HFF-Myc (cell line): ENCODE measurements at places on chromosomes 1 and 21.

GRCh38 chr1:7042322-7043190 is 257.3 kb downstream of the CAMTA1 start:
- peak; percentile 9 for DNase-seq

DNA sequence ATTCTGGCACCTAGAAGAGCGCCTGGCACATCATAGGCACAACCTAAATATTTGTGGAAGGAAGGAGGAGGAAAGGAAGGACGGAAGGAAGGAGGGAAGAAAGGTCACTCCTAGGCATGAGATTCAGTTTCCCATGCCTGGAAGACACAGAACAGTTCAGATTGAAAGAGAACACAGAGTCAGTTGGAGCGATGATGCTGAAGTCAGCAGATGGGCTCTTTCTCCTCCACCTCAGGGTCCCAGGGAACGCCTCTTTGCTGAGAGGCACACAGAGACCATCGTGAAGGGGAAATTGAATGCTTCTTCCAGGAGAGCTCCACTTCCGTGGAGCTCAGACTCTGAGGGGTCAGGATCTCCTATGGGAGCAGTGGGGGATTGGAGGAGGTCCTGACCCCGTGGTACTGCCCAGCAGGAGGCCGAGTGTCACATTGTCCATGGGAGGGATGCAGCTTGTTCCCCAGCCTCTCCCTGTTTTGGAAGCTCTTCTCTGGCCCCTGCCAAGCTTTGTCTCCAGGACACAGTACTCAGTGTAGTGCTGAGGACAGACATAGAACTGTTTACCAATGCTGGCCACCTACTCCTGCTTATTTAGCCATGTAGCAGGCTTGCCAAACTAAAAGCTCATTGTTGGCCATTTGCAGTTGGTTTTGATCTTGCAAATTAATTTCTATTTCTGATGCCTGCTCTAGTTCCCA is 2.4 kb downstream of the MYBPHL start:
- no peak for DNase-seq

DNA sequence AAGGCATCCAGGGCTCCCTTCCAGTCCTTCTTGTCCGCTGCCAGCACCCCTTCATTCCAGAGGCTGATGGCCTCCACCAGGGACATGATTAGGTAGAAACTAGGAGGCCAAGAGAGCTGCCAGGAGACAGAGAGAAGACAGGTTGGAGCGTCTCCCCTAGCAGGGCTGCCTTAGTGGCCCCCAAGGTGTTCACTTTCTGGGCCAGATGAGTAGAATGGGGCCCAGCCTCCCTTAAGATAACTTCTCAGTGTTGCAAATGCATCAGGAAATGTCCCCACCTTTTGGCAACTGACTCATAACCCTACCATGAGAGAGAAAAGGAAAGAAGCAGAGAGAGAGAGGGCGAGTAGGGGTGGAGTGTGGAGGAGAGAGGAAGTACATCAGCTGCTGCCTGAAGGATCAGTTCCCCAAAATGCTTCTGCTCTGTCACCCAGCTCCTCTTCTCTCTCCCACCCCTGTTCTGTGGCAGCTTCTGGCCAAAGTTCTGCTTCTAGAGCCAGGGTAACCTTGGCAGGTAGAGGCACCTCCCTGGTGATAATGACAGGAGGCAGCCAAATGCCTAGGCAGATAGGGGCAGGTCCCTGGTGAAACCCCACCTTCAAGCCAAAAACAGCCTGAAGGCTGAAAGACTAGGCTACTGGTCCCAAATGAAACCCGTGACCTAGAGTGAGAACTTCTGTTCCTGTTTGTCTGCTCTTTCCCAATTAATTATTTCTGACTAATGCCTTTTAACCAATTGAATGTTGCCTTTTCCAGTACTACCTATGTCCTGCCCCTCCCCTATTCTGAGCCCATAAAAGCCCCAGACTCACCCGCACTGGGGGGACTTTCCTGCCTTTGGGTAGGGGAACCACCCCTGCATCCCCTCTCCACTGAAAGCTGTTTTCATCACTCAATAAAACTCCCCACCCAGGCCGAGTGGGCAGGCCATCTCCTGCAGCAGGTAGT is at the start of gene NCF2:
Gene NCF2, minus strand, starts transcription at position 216 of the 948 bp plus-strand sequence. Its CDS starts 130 bp downstream, at position 86.
- DNase-seq = no peak

GRCh38 chr1:45339789-45340558 is at the start of the genes MUTYH and TOE1:
TSS of gene MUTYH (minus strand) at chr1:45340440. CDS start at chr1:45334505, 5,935 bp downstream.
TSS of gene TOE1 (plus strand) at chr1:45340170. CDS start at chr1:45340253, 83 bp downstream.
- peak; percentile 70 for DNase-seq

- DNase-seq = no peak
Measured at GRCh38 chr1:207645635-207646081, 725 bp downstream of the CR1L start.

DNA sequence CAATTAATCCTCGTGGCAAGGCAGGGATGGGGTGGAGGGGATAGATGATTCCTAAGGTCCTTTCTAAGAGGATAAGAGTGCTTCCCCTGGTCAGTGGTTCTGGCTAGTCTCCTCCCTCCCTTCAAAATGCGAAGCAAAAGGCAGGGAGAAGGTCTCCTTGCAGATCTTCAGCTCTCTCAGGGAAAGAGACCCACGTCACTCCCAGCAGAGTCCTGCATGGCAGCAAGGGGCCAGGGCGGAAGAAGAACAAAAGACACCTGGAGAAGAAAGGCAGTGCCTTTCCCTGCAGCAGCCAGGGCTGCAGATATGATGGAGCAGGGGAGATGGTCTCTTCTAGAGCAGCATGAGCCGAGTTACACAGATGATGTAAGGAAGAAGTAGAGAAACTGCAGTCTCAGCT is 29.6 kb upstream of the SLAMF9 start:
- DNase-seq = no peak

DNA sequence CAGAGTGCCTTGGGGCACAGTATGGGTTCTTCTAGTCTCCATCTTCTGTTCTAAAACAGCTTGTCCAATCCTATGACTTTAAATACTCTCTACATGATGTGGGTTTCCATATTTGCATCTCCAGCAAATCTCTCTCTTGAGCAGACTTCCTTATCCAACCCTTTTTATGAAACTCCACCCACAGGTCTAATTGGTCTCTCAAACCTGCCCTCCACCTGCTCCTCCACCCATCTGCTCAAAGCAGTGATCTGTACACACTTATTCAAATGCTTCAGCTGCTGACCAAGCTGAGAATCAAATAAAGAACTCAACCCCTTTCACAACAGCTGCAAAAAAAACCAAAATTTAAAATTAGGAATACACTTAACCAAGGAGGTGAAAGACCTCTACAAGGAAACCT is 11.5 kb downstream of the MCOLN2 start:
- no peak for DNase-seq

DNA sequence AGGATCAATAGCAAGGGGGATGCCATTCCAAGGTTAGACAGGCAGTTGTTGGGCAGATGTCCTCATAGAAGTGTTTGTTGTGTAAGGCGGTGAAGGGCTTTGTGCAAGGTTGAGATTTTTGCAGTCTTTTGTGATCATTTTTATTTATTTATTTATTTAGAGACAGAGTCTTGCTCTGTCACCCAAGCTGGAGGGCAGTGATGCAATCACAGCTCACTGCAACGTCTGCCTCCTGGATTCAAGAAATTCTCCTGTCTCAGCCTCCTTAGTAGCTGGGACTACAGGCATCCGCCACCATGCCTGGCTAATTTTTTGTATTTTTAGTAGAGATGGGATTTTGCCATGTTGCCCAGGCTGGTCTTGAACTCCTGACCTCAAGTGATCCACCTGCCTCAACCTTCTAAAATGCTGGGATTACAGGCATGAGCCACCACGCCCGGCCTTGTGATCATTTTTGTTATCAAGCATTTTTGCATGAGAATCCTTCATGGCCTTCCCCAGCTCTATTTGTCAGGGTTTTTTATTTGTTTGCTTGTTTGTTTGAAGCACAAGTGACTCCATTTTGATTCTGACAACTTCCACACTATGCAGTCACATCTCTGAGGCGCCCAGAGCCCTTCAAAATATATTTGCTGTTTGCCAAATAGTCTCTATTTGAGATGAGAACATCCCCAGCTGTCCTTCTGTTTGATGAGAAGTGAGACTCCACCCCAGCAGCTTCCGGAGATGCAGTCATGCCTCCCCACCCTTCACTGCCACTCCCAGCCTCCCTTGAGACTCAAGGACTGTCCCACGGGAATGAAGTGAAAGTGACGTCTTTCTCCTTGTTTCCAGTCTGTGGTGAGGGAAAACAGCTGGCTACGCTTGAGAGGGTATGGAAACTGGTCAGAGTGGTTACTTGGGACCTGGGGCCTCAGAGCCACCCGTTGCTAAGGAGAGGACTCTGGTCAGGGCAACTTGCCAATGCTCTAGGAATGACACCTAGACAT is 38.0 kb downstream of the TMEM50B start:
- peak; percentile 58 for DNase-seq

DNA sequence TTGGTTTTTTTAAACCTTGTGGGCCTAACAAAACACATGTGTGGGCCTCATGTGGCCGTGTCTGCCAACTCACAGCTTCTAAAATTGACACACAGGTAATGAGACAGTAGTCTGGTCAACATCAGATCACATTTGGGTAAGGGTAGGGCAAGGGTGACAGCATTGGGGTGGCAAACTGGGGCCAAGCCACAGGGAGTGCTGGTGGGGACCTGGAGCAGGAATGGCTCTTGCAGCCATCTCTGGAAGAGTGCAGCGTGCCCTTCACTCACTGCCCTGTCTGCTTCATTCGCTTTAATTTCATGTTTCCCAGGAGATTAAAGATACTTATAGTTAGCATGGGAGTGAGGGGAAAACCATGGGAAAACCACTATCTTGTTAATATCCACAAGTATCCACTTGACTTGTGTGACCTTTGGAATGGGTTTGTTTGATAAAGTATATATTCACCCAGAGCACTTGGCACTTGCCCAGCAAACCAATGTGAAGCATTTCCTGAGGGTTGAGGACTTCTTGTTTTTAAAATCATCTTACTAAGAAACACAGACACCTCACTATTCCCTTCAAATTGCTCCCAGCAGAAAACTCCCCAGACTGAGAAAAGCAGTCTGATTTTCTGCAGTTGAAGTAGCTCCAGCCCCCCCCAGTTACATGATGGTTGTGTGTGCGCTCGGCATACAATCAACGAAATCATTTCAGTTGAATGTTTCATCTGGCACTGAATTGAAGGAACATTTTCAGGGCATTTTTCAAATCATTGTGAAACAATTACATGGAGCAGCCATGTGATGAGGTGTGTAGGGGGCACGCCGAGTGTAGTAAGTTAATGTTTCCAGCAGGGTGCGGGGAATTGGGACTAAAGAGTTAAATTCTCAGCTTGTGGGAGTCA is 175.7 kb downstream of the VPS13D start:
- no peak for DNase-seq

- no peak for DNase-seq
Measured at GRCh38 chr1:244255426-244255965, 196.2 kb downstream of the ADSS2 start.

GRCh38 chr1:194517567-194517966 is 1331.2 kb upstream of the B3GALT2 start:
- no peak for DNase-seq

GRCh38 chr1:199116488-199116887 is 477.6 kb downstream of the PTPRC start:
- DNase-seq = no peak

DNA sequence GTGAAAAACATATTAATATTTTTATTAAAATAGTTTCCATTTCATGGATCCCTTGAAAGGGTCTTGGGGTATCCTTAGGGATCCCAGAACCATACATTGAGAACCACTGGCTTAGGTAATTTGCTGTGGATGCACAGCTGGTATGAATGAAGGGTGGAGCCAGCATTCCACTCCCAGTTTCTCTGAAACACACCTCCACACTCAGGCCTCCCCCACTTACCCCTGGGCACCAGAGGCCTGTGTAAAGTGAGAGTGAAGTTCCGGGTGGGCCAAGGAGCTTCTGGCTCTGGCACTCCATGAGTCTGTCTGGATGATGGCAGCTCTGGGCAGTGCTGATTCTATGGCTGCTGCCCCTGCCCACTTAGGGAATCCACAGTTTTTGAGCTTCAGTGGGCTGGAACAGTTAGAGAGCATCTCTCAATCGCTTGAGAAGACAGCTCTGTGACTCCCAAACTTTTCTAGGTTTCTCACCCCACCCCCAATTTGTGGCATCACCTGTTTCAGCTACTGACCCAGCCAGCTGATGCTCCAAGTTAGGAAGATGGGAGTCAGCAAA is 57.8 kb upstream of the CD1D start:
- DNase-seq = no peak

DNA sequence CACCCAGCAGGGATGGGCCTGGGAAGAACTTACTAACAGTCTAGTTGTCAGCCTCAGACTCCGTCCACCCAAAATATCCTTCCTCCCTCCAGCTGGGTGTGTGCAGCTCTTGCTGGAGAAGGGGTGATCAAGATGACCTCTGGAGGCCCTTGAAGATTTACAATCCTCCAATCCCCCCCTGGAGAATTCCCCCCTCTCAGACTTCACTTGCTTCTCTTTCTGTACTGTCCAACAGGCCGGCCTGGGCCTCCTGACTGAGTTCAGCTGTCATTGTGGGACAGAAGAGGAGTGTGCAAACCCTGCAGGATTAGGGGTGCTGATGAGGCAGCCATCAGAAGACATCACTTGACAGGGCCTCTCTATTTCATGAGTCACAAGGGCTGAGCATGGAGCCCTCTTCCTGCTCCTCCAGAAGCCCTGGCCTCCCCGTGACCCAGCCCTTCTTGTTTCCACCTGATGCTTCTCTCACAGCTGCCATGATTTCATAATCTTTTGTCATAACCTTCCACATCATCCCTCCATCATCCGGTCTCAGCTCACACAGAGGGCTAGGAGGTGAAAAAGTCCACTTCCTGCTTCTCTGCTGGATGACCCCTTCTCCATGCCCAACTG is 17.5 kb upstream of the IGFN1 start:
- DNase-seq = no peak

- DNase-seq = no peak
Measured at GRCh38 chr1:97366984-97367383, 553.9 kb downstream of the DPYD start.

DNA sequence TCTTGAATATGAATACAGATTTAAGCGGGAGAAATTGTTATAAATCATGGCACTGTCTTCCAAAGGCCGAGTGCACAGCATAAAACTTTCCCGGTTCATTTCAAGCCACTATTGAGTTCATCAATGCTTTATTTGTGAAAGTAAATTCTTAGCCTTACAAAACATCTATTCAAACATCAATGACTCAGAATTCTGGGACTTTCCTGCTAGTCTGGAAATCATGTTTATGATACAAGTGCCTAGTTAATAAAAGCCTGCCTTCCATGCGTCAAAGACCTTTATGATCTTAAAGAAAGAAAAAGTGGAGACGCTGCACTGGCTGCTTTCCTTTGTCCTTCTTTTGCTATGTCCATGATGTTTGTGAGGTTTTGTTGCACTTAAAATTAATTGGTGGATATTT is 137.7 kb downstream of the SETD4 start:
- DNase-seq = no peak
